ENCODE measurements at places on chromosomes 6 and 20.

DNA sequence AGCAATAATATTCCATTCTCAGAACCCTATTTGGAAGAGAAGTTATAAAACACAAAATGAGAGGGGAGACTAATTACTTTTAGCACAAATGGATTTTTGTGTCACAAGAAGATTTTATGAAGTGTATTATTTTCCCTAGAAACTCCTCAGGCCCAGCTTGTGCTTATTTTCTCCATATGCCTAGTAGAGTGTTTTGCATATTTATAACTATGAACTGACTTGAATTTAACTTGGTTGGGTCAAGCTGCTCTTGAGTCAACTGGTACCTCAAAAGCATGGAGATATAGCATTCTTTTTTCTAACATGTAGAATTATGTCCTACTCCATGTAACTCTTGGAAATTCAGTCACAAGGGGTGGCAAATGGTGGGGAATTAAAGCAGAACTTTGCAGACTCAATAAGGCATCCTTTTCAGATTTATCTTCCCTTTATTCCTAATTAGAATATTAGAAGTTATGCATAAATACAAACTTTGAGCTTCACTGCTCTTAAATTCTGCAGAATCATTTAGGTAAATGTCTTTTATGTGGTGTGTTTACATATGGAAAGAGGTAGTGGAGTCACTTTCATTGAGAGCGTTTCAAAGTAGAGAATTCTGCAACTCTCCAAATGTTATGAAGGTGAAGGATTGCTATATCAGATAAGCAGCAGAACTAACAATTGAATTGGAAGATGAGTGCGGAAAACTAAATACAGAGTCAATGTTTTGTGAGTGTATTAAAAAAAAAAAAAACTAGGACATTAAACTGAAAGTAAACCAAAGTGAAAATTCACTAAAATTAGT lies 19.1 kb upstream of the CCN2 start:
- DNase-seq: no peak

DNA sequence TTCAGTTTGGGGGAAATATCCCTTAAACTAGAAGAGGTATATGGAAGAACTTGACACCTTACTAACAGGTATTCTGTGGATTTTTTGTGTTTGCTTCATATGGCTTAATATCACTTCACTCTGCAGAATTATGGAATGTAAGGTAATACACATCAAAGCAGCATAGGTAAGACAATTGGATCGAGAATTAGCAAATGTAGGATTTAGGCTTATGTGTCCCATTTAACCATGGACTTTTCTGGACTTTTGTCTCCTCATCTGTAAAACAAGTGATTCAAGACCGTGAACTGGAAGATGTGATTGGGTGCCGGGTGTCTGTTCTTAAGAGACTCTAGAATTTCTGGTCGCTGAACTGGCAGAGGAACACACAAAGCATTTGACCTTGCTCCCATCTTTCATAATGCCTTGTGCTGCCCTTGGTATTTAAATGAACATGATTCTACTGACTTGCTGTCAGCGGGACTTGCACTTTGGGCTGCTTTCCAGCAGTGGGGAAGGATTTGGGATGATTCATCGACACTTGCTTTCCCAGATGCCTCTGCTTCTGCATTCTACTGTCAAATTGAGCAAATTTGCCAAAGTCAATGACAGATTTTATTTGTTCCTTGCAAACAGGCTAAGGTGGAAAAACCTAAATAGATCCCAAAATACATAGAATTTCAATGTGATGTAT lies 199.8 kb downstream of the PLCB1 start:
- DNase-seq: no peak

- DNase-seq: no peak
These were observed 118.5 kb downstream of the SNX5 start for GRCh38 chr20:17849901-17850683.

GRCh38 chr20:45963059-45964005 lies 8.7 kb downstream of the ZNF335 start:
- peak; percentile 14 for DNase-seq

DNA sequence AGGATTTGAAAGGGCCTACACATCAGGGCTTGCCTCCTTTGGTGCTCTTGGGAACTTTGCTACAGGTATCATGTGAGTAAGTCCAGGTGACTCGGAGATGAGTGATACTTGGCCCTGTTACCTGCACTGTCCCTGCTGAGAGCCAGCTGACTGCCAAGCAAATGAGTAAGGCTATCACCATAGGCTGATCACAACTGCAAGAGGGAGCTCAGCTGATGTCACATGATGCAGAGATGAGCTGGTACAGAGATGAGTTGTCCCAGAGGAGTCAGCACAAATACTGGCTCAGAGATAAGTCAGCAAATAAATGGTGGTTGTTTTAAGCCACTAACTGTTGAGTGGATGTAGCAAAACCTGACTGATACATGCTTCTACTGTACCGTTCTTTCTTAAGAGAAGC lies 41.4 kb downstream of the LAMP5 start:
- DNase-seq: no peak
